Fibroblast of skin of back (primary cell): ENCODE measurements at places on chromosomes 7 and 10.

- no peak for DNase-seq
Measured at GRCh38 chr10:117188371-117188770, 8.9 kb upstream of the KCNK18 start.

- DNase-seq = peak; percentile 80
Measured at GRCh38 chr10:13016426-13016825, 14.9 kb upstream of the CCDC3 start.

DNA sequence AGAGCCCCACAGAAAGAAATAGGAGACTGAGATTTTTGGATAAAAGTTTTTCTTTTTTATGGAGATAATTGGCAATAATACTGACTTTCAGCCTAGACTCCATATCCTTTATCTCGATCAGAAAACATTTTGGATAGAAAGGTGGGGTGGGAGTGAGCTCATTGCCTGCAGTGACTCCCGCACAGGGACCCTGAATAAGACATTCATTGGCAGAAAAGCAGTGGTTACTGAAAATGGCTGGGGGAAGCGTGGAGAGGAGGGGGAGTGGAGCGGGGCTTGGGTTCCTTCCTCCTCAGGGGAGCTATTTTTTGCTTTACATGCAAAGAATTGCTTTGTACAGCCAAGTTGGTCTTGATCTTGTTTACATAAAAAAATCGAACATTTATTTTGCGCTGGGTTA lies 90.4 kb upstream of the BMPER start:
- no peak for DNase-seq

DNA sequence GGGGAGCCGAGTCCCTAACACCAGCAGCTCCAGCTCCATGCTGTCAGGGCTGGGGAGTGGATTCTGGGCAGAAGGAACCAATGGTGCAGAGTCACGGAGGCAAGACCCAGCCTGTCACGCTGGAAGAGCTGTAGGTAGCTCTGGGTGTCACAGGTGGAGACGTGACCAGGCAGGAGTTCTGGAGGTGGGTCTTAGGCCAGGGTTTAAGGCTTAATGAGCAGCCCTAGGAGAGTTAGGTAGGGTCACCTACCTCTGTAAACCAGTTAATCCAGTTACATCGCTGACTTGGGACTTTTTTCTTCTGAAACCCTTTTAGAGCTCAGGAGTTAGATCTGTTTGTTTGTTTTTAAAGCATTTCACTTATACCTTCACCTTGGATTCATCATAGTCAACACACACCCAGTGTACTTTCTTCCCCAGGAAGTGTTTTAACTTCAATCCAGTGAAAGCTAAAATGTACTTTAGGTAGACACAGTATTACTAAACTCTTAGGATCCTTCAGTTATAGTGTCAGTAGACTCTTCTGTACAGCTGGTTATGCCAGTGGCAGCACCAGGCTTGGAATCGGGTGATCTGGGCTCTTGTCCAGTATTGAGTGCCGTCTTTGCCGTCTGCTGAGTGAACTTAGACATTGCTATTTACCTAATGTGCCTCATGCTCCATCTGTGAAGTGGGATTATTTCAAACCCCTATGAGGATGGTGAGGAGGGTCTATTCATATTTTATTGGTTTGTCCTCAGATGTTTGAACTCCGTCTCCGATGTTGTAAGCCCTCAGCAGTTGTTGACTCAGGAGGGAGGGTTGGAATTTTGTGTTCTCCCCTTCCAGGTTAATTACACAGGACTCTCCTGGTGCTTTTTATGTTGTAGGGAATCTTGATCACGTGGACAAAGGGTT lies 31.0 kb downstream of the TACR2 start:
- no peak for DNase-seq

- no peak for DNase-seq
Measured at GRCh38 chr7:150412016-150412415, 32.9 kb downstream of the ZNF775 start.

- peak; percentile 84 for DNase-seq
Measured at GRCh38 chr10:31697271-31698180, 231.1 kb downstream of the ARHGAP12 start.

DNA sequence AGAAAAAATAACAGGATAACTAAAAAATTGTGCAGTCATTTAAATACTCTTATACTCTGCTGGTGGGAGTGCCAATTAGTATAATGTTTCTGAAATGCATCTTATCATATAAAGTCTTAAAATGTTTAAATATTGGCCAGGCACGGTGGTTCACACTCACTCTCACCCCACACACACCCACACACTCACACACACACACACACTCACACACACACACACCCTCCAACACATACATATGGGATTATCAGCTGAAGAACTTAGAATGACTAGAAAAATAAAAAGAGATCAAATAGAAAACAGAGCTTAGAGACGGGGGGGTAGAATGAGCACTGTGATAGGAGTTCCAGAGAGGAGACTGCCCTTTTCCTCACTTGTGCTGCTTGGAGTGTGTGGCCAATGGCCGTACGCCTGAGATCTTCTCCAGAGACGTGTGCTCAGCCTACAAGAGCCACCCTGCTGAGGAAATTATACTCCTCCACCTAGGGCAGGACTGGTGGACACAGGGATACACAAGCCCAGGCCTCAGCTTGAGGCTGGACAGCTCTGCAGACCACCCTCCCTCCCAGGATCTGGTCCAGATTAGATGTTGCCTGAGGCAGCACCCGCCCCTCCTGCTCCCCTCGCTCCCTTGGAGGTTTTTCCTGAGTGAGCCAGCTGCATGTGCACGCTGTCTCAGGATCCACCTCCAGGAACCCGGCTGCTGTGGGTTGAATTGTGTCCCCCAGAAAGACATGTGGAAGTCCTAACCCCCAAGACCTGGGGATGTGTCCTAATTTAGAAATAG lies 26.5 kb upstream of the PRKAG2 start:
- no peak for DNase-seq

- DNase-seq = no peak
Measured at GRCh38 chr7:128393526-128394330, 16.1 kb downstream of the IMPDH1 start.

DNA sequence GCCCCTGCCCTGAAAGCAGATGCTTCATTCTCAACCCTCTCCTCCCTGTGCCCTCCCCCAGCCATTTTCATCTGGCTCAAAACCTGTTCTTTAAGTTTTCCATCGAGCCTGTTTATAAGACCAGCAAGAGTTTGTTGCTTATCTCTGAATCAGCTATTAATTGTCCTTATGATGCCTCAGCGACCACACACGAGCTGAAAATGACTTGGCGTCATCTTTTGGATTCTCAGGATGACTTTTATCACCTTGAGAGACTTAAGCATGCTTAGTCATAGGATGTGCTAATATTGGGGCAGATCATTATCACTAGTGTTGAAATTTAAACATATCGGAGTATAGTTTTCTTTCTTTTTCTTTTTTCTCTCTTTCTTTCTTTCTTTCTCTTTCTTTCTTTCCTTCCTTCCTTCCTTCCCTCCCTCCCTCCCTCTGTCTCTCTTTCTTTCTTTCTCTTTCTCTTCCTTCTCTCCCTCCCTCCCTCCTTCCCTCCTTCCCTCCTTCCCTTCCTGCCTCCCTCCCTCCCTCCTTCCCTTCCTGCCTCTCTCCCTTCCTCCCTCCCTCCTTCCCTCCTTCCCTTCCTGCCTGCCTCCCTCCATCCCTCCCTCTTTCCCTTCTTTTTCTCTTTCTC lies 184.5 kb downstream of the PHTF2 start:
- DNase-seq = no peak

GRCh38 chr7:47933215-47933614 lies 15.1 kb downstream of the PKD1L1 start:
- no peak for DNase-seq
